Amygdala (tissue), 56 donors: ENCODE measurements at places on chromosomes 11 and 22.
A peak's percentile ranks its signal among the peaks of the same experiment; 100 is the strongest.

DNA sequence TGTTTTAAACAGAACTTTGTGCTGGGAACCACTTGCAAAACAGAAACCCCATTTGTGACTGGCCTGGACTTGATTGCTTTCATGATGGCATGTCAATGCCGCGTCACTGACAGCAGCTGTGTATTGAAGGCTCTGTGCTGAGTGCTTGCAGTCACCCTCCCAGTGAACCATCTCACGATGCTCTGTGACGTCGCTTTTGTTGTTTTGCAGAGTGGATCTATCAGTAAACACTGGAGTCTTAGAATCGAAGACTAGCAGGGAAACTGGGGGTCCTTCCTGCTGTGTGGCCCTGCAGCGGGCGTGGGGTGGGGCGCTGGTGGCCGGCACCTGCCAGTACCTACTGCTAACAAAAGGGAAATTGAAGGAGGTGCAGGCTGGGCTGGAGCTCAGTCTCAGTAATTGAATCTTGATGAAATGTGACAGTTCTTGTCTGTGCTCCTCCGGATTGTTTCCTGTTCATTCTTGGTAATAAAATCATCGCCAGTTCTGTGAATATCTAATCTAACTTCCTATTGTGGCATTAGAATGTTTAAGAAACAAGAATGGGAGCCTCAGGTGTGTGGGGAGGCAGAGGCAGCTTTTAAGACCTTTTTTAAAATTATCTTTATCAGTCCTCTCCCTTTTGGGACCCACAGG, 50.5 kb upstream of the PARVG start:
- DNase-seq = peak; percentile 35

GRCh38 chr11:1373536-1374214, 16.1 kb upstream of the BRSK2 start:
- DNase-seq = no peak

DNA sequence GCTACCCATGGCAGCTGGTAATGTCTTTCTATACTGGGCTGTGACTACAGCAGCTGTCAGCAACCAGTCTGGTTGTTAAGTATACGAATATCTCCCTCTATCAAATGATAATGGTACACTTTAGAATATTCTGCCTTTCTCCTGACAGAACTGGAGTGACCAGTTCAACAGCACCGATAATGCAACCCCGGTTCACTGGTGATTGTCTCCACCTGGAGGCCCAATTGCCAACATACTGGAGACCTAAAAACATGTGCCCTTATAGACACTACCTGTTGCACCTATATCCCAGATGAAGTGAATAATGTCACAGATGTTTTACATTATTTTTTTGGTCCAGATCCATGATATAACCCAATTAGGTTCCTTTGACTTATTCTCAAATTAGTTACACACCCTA, 21.1 kb downstream of the OR5P2 start:
- DNase-seq = no peak

DNA sequence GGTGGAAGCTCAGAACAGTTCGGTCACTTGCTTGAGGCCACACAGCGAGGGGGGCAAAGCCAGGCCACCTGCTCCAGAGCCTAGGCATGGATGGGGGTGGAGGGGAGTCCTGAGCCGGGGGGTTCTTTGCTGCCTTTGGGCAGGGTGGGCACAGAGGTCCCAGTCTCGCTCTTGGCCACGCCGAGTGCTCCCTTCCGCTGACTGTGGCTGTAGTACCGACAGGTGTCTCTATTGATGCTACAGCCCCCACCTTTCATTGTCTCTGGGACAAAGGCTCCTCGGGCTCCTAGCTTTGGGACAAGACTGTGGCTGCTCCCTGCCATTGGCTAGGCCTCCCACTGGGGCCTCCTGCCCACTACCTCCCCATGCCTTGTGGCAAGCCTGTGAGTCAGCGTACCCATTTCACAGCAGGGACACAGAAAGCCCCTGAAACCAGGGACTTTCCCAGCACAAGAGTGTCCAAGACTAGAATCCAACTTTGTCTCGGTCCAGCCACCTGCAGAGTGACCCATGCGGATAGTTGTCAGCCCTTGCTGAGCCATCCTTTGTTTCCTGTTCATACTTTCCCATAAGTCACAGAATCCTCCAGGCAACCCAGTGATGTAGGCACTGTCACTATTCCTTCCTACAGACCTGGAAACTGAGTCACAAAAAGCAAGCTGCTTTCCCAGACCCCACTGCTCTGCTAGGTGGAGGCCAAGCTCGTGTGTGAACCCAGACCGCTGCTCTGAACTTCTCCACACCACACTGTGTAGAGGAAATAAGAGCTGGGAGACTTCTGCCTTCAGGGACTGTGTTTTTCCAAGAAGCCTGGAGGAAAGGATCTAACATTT, 17.2 kb downstream of the MYEOV start:
- no peak for DNase-seq

DNA sequence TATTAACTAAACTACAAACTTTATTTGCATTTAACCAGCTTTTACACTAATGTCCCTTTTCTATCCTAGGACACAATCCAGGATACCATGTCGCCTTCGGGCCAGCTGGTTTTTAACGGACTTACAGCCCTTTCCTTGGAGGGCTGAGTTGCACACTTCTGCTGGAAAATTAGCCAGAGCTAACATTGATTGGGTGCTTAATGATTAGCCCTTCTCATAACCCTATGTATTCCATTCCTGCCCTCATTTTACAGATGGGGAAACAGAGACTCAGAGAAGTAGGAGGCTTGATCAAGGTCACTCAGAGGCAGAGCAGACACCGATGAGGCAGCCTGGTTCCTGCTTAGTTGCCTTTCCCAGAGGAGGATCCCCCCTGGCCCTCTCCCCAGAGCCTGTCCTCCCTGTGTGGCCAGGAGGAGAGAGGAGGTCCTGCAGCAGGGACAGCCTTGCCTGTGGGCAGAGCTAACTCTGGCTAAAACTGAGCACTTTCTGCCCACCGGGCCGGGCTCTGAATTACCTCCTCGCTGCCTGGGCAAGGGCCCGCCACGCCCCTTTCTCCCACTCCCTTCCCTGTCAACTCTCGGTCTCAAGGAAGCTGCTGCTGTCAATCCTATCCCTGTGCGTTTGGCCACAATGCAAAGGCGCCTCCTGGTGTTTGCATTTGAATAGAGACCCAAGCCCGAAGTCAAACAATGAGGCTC, 59.6 kb upstream of the PAX6 start:
- DNase-seq = peak; percentile 38

- DNase-seq = no peak
Measured at GRCh38 chr11:96782632-96783031, 392.8 kb downstream of the JRKL start.

DNA sequence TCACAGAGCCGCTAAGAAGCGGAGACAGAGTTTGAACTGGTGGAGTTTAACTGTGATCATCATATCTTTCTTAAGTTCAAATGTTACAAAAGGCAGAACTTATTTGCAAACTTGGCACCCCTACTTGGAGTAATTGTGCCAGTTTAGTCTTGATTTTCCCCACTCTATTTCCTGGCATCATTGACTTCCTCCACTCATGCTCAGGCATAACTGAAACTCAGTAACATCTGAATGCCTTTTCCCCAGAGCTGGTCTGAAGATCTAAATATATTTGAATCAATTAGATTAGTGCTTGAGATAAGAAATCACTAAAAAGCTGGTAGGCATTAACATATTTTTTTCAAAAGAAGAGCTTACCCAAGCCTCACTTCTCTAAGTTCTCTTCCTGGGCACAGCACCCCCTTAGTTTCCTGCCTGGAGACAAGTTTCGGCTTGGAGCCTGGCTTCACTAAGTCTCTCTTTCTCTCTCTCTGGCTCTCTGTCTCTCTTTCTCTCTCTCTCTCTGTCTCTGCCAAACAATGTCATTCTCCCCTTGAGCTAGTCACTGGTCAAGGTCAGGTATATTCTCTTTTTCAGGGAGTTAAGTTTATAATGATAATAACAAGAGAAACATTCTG, 190.8 kb downstream of the LUZP2 start:
- DNase-seq = no peak

DNA sequence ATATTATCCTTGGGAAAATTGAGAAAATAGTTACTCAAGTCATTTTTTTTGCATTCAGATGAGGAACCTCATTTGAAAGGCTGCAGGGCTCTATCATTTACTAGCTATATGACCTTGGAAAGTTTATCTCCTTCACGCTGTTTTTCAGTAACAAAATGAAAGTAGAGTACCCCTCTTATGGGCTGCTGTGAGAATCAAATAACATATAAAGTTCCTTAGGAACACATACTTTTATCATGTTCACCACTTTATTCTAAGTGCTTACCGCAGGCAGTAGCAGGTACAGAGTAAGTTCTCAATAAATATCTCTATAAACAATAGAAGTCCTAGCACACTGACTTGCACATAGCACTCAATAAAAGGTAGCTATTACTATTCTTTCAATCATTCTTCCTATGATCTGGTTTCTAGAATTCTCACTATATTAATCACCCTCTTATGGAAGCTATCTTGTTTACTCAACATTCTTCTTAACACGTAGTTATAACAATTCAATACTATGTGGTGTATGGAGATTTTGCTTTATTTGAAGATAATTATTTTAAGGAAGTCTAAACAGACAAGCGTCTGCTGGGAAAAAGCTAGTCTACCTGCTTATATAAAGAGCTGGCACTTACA, 1.9 kb downstream of the C11orf71 start:
- no peak for DNase-seq

- DNase-seq = no peak
Measured at GRCh38 chr11:117239295-117239694, 6.8 kb downstream of the RNF214 start.

- no peak for DNase-seq
Measured at GRCh38 chr22:46942799-46943785, 180.6 kb downstream of the TBC1D22A start.

DNA sequence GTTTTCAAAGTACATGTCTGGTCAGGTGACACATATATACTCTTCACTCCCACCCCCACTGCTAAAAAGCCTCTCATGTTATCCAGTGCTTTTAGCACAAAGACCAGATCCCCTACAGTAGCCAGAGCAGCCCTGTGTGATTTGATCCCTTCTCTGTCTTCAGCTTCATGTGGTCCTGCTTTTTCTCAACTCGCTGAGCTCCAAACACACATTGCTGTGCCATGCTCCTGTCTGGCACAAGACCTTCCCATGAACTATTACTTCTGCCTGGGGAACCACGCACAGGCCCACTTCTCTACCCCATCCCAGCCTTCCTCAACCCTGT, 127.1 kb downstream of the RASSF10 start:
- no peak for DNase-seq

- DNase-seq = no peak
Measured at GRCh38 chr11:131458421-131458820, 88.0 kb downstream of the NTM start.

GRCh38 chr11:127627629-127628457, 627.3 kb upstream of the KIRREL3 start:
- DNase-seq = no peak

- DNase-seq = peak; percentile 99
Measured at GRCh38 chr11:125111343-125112207, at the start of gene TMEM218. Gene TMEM218, minus strand, starts transcription at chr11:125111626. Its CDS starts 9,385 bp downstream, at chr11:125102241.

GRCh38 chr11:61973476-61974162, 6.2 kb upstream of the FTH1 start:
- DNase-seq = no peak

DNA sequence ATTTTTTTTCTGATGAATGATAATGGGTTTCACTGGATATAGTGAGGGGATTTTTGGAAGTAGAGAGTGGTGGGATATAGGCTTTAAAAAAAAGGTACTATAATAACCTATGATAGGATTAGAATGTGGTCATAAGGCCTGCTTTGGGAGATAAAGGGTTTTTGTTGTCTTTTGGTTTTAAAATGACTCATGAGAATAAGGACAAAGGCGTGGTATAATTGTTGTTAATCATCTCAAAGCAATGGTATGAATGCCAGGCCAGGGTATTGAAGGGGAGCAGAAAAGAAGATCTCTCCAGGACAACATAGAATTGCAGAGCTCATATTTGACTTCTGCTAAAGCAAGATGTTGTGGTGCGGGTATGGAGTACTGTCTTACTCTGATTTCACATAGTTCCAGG, 579.4 kb downstream of the JRKL start:
- DNase-seq = no peak
